ENCODE measurements at places on chromosomes 2 and 18.

DNA sequence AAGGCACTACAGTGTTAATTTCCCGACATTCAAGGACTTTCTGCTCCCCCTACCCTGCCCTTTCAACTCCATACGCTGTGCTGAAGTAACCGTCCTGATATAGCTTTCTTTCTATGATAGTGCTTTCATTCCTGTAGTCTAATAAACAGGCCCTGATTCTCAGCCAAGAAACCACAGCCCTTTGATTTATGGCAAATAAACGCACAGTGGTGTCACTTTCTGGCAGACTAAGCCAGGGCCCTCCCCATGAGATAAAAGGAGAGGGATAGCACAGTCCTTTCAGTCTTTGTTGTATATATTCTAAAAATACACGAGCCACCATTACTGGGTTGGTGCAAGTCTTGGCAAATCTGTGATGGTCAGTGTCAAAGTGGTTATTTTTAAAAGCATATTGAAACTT, 291.2 kb downstream of the ALPK2 start:
- DNase-seq: no peak

DNA sequence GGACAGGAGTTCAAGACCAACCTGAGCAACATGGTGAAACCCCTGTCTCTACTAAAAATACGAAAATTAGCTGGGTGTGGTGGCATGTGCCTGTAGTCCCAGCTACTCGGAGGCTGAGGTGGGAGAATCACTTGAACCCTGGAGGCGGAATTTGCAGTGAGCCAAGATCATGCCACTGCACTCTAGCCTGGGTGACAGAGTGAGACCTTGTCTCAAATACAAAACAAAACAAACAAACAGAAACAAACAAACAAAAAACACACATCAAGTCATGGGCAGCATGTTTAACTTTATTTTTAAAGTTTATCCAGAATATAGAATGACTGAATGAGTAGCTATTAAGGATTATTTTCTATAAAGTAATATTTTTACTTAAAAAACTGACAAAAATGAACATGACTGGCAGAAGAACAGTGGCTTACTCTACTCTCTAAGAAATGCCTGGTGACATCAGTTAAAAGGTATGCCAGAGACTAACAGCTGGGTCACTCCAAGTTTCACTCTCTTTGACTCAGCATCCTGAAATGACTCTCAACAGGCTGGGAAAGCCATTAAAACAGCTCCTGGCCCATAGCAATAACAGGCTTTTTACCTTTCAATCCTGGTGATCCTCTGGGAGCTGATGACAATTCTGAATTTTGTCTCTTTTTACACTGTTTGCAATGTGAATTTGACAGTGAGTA, 281.6 kb upstream of the STON1 start:
- no peak for DNase-seq

DNA sequence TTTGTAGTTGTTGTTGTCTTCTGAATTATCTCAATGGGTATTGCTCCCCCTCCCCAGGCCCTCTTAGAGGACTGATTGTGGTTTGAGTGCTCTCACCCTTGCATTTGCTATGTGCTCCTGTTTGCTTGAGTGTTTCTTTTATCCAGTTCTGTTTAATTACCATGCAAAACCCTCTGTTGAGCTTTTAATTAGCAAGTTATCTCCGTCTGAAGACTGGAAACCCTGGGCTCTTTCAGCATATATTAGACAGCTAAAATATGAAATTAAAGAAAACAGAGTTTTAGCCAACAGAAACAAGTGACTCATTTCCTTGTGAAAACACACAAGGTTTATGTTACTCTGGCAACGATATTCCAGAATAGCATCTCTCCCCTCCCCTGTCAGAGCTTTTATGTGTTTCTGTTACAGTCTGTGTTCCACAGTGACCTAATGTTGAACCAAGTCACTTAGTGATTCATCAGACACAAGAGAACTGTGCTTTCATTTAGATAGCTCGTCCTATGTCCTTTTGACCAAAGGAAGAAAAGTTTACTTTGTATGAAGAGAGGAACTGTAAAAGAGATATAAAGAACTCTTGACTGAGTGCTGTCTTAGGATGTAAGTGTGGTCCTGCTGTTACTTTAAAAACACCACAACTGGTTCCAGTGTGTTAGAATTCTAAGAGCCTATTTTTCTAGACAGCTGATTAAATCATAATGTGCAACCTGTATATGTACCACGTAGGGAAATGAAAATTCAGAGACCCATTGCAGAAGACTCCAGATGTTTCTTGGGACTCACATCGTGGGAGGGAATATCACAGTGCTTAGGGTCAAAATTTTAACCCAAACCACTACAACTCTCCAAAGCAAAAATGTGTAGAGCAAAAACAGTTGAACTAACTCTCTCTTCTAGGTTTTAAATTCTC, 172.8 kb upstream of the RBMS1 start:
- DNase-seq: no peak

GRCh38 chr2:138922973-138923563, 142.9 kb upstream of the NXPH2 start:
- no peak for DNase-seq

- DNase-seq: no peak
Observed at GRCh38 chr2:196783431-196784094, 15.9 kb downstream of the GTF3C3 start.

- DNase-seq: no peak
Observed at GRCh38 chr2:192487636-192488035, 292.9 kb upstream of the TMEFF2 start.

DNA sequence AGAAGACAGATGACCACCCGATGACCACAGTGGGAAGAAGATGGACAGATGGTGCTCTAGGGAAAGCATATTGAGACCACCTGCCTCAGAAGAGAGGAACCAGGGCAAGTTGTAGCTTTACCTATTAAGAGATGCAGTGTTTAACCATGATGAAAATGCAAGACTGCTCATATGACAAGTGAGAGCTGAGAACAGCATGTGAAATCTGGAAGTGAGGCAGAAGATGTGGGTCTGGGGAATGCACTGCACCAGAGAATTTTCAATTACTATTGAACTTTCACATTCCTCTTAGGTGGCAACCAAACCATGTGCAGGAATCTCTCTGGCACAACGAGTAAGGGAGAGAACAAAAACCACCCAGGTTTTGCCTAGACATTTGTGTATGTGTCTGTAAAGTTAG, 184.8 kb upstream of the CRIM1 start:
- no peak for DNase-seq

DNA sequence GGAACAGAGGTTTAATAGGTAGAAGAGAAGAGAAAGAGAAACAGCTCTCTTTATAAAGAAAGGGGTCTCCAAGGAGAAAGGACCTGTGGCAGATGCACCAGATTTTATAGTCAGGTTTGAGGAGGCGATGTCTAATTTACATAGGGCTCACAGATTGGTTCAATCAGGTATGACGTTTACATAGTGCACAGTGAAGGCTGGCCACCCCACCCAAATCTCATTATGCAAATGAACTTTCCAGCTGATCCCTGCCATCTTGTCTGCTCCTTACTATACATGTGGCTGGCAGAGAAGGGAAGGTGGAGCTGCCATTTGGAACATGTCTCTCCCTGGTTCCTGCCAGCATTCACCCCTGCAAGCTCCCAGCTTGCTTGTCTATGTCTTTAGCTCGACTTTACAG, 557.8 kb downstream of the SUCLG1 start:
- DNase-seq: no peak

DNA sequence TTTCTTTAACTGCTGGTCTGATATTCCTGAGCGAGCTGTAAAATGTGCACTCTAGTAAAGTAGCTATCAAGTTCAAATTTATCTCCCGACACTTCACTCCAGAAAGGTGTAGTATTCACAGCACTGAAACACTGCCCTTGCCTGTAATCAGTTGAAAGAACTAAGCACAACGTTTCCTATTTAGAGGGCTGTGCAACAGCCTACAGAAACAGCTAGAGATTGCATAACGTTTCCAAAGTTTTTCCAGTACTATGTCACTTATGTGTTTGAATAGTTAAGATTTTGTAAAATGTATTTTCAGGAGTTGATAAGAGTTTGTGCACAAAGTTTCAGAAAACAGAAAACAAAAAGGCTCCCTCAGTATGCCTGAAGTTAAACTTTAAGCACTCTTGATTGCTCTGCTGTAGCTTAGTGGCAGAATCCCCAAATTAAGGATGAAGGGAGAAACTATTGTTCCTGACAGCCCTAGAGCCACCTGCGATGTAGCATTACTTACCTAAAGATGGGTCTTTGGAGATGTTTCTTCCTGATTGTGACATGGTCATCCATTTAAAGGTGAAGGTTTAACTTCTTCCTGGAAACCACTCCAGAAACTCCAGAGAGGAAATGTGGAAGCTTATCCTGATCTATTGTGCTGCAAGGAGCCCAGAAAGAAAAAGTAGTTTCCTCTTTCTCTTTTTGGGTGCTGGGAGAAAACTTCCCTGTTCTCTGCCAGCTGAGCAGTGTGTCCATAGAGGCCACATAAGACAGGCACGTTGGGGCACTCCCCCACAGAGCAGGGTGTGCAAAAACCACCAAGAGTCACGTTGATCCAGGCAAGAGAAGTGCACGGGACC, 536 bp downstream of the PDE1A start:
- DNase-seq: no peak

GRCh38 chr2:168748461-168748860, 54.0 kb upstream of the NOSTRIN start:
- DNase-seq: no peak

DNA sequence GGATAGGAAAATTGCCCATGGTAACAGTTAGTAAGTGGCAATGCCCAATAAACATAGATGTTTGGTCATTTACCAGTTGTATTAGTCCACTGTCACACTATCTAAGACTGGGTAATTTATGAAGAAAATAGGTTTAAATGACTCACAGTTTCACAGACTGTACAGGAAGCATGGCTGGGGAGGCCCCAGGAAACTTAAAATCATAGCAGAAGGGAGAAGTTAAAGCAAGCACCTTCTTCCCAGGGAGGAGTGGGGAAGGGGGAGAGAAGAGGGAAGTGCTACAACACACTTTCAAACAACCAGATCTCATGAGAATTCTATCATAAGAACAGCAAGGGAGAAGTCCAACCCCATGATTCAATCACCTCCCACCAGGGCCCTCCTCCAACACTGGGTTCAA, 23.4 kb downstream of the NR4A2 start:
- no peak for DNase-seq

DNA sequence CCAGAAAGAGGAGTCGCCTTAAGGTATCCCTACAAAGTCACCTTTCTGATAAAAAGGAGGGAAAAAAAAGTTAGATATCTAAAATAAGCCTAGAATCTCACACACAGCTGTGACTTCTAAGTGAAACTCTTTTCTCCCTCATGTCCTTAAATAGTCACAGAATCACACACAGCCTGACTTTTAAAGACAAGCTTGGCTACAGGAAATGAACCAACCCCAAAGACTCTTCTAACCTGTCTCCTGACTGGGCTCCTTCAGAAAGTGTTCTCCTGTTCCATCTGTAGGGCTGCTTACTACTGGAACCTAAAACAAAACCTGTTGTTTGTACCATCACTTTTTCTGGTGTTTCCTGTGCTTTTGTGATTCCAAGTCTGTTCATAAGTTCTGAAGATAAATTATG, 62.7 kb upstream of the NRP2 start:
- no peak for DNase-seq

- no peak for DNase-seq
Observed at GRCh38 chr18:22110461-22110924, 58.9 kb upstream of the GATA6 start.

- DNase-seq: no peak
Observed at GRCh38 chr2:12173271-12173942, 427.0 kb downstream of the LPIN1 start.

DNA sequence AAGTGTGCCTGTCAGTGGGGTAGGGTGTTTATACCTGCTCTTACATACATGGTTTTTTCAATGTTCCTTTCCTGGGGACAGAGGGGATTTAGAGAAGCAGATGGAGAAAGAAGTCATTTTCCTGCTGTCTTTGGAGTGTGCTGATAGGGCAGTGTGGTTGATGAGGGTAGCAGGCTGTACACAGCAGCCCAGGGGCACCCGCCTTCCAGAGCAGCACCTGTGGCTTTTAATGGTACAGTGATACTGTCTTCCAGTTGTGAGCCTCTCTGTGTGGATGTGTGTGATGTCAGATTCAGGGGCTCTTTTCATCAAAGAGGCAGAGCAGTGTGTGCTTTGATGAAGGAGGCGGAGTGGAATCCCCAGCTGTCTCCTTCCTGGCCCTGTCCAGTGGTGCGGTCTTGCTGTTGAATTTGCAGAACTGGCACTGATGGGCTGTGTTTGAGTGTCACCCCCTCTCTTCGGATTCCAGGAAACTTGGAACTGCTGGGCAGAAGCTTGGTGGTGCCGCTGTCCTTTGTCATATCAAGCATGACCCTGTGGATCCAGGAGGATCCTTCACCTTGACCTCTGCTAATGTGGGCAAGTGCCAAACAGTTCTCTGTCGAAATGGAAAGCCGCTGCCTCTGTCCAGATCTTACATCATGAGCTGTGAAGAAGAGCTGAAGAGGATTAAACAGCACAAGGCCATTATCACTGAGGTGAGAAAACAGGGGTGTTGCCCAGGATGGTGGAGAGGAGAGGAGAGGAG, 259.8 kb downstream of the PHLPP1 start:
- no peak for DNase-seq

GRCh38 chr18:48926420-48926857, 24.3 kb downstream of the SMAD7 start:
- no peak for DNase-seq

DNA sequence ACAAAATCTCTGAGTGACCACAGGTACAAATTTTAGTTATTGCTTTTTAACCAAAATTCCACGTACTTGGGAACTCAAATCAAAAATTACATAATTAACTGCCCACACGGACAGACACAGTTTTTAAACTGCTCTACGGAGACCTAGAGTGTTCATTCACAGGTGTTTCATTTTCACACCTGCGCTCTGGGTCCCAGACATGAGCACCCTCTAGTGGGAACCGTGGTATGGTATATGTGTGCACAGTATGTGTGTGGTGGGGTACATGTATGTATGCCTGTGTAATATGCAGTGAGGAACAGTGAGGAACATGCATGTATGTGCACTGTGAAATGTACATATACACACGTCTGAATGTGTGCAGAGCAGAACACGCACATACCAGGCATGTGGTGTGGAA, 65.0 kb downstream of the PPP4R1 start:
- no peak for DNase-seq

- no peak for DNase-seq
Observed at GRCh38 chr2:17763641-17764333, 9.8 kb downstream of the GEN1 start.

GRCh38 chr2:143545949-143546255, 416.7 kb downstream of the ARHGAP15 start:
- no peak for DNase-seq

DNA sequence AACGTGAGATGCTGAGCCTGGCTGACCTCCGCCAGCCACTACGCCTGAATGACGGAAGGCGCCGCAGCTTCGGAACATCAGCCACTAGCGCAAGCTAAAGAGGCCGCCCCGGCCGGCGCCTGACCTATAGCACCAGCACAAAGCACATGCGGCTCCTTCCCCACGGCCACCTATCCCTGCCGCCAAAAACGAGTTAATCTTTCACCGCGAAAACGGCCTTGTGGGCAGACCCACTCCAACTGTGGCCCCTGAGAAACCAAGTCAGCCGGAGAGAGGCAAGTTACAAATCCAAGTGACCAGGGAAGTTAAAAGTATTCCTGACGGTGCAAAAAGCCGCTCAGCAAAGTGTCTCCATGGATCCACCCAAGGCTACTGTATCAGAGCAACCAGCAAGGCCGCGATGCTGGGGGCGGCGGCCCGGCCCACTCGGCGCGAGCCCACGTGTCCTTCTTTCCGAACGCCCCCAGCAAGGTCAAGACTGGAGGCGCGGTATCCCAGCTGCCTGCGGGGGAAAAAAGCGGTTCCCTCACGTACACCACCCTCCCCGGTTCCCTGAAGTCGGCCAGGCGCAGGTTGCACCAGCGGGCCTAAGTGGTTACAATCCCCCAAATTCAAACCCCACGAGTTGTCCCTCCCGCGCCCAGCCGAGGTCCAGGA, 575 bp downstream of the HSPD1 start:
- peak; percentile 50 for DNase-seq
